GM23248 (cell line): ENCODE measurements at places on chromosomes 6 and 20. TPM values are rescaled to one million over a fixed set of nuclear protein-coding genes. Genes with fewer than 3 reads are reported as not detected.

DNA sequence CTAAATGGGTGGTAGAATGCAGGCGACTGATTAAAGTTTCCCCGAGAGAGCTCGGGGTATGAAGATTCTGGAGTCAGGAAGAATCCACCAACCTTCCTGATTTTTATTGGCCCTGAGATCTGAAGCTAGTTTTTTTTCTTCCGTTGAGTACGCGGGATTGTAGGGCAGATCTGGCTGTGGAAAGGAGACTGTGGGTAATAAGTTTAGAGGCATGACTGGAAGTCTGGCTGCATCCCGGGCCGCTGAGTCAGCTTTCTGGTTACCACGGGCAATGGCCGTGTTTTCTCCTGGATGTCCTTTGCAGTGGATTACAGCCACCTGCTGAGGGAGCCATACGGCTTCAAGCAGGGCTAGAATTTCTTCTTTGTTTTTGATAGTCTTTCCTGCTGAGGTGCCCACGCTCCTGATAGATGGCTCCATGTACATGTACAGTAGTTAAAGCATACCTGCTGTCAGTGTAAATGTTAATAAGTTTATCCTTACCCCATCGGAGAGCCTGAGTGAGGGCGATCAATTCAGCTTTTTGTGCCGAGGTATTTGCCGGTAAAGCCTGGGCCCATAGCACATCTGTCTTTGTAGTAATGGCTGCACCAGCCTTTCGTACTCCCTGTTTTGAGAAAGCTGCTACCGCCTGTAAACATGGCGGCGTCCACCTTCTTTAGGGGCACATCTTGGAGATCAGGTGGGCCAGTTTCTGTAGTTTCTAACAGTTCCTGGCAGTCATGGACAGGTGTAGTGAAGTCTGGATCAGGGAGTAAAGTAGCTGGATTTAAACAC, 154.0 kb downstream of the TRIM27 start:
- DNase-seq = peak; percentile 81
- H3K27ac ChIP-seq = no peak overlapping the region
- no peaks in the 10 kb centered on the region for H3K4me1 ChIP-seq

SAMD10 gene
- 0.38 and 1.3 TPM in 2 replicates for total RNA-seq

SLC17A1 gene
- not detected in 2 replicates for total RNA-seq

DNA sequence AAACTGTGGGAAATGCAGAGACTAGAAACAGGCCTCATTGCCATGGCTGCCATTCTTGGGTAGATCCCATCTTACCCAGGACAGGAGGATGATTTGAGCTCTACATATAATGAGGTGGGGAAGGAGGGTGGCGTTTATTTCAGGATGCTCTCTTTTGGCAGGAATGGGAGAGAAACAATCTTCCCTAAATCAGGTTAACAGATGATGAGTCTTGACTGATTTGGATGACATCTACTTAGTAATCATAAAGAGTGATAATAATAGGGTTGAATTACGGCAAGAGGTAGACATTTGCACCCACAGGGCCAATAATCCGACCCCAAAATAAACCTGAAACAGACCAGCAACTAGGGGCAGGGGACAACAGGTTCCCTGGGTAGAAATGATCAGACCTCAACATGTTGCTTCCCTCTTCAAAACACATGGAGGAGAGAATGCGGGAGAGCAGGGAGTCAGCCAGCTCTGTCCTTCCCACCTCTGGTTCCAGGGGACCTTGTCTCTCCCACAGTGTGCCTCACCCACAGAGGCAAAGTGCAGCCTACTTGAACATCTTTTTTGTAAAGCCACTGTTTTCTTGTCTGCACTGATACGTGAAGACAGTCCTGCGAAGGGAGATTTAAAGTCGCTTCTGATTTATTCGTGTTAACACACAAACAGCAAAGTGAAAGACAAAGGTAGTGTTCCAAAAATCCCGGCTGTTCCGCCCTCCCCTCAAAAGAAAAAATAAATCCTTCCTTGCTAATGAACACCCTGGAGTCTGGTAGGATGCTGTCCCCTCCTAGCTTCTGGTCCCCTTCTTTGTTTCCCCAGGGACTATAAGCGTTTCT, 3.9 kb downstream of the FOXQ1 start:
- no peak overlapping the region for H3K27ac ChIP-seq
- H3K4me1 ChIP-seq = no peaks in the 10 kb centered on the region
- peaks cover 30% of the 10 kb centered on the region for H3K27me3 ChIP-seq
- H3K36me3 ChIP-seq = no peaks in the 10 kb centered on the region

- no peaks in the 10 kb centered on the region for H3K27me3 ChIP-seq
- no peaks in the 10 kb centered on the region for H3K36me3 ChIP-seq
- peak; percentile 1 for DNase-seq
- H3K27ac ChIP-seq = no peak overlapping the region
- no peak overlapping the region for H3K4me3 ChIP-seq
- H3K4me1 ChIP-seq = no peaks in the 10 kb centered on the region
Observed at GRCh38 chr6:167441715-167442206, 116.9 kb downstream of the TTLL2 start.

SYTL3 gene
- total RNA-seq = 2.1 and 11.8 TPM in 2 replicates

RNF146 gene
- 32.6 and 46.3 TPM in 2 replicates for total RNA-seq

- peak overlapping the region; percentile 95 for H3K4me3 ChIP-seq
- DNase-seq = peak; percentile 51
- peak overlapping the region; percentile 50; the same call in 1 of the 2 replicates for H3K27ac ChIP-seq
- H3K27me3 ChIP-seq = no peaks in the 10 kb centered on the region
Observed at GRCh38 chr20:52191916-52192718, 538 bp upstream of the ZFP64 start.

GRCh38 chr6:7919871-7920270, 9.3 kb upstream of the TXNDC5 start:
- peaks cover 17% of the 10 kb centered on the region for H3K4me1 ChIP-seq
- H3K27ac ChIP-seq = no peak overlapping the region
- no peaks in the 10 kb centered on the region for H3K27me3 ChIP-seq
- no peak overlapping the region for H3K4me3 ChIP-seq

GRCh38 chr20:5714261-5715041, 35.8 kb upstream of the SHLD1 start:
- no peaks in the 10 kb centered on the region for H3K36me3 ChIP-seq
- peaks cover 16% of the 10 kb centered on the region; the same call in 1 of the 2 replicates for H3K27me3 ChIP-seq
- no peak for DNase-seq
- no peaks in the 10 kb centered on the region for H3K4me1 ChIP-seq
